ENCODE measurements at places on chromosomes 13 and 19. TPM values are rescaled to one million over a fixed set of nuclear protein-coding genes. Genes with fewer than 3 reads are reported as not detected.

DNA sequence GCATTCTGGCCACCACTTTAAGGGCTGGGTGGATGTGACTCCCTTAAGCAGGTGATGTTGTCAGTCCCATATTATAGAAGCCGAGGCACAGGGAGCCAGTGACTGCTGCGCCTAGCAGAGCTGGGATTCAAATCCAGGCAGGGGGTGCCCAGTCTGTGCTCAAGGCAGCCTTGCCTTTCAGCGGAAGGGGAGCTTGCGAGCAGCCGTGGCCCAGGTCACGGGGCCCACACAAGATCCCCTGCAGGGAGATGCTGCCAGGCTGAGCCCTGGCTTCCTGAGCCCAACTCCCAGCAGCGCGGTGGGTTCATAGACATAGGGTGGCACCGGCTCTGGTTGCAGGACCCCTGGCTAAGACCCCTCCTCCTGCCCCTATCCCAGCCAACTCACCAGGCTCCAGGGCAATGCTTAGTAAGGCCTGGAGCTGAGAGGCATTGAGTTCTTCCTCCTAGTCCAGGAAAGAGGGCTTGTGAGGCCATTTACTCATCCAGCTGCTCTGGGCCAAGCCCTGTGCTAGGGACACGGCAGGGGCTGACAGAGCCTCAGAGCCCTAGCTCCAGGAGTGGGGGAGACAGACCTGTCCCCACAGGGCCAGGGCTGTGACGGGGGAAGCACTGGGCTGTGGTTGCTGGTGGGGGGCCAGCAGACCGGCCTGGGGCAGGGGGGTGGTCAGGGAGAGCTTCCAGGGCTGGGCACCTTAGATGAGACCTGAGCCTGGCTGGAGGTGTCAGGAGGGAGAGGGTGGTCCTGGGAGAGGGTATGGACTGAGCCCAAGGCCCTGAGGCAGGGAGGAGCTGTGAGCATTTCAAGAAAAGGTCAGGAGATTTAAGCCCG is 9.6 kb downstream of the CAPN12 start:
- H3K4me1 ChIP-seq, result peaks cover 8% of the 10 kb centered on the region
- no peak for DNase-seq
- peaks cover 7% of the 10 kb centered on the region for H3K36me3 ChIP-seq
- H3K4me3 ChIP-seq, result peak overlapping the region; percentile 78

- peaks cover 14% of the 10 kb centered on the region for H3K4me1 ChIP-seq
- H3K27ac ChIP-seq, result peak overlapping the region; percentile 99
- peak overlapping the region; percentile 27 for H3K4me3 ChIP-seq
- H3K36me3 ChIP-seq, result peaks cover 8% of the 10 kb centered on the region
- no peaks in the 10 kb centered on the region for H3K27me3 ChIP-seq
These were observed 406.8 kb downstream of the KLF5 start for GRCh38 chr13:73465617-73465971.

Gene TUBB4A
- 6.8 TPM for total RNA-seq

Gene SWSAP1
- total RNA-seq, result 2.7 TPM

DNA sequence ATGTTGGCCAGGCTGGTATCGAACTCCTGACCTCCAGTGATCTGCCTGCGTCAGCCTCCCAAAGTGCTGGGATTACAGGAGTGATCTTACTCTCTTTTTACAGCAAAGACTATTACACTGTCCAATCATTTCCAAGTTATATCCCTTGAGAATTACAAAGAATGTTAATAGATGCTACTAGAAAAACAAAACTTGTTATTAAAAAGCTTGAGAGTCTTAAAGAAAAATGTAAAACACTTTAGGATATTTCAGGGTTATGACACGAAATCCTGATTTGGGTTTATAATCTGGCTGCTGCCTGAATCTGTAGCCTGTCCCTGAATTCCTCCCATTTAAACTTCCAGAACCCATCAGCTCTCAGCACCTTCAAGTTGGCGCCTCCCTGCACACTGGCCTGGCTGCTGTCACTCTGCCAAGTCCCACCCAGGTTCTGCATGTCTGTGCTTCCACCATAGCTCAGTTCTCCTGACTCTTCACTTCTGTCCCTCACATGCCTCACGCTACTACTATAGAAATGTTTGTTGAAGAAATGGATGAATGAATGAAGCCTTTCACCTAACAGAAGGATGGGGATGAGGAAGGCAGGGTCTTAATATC is 55.8 kb upstream of the RFXAP start:
- DNase-seq, result no peak
- peak overlapping the region; percentile 42 for H3K27ac ChIP-seq
- no peaks in the 10 kb centered on the region for H3K4me1 ChIP-seq
- no peak overlapping the region for H3K4me3 ChIP-seq
- peaks cover 4% of the 10 kb centered on the region for H3K36me3 ChIP-seq

- H3K27me3 ChIP-seq, result no peaks in the 10 kb centered on the region
- H3K4me3 ChIP-seq, result no peak overlapping the region
- H3K36me3 ChIP-seq, result no peaks in the 10 kb centered on the region
- H3K27ac ChIP-seq, result no peak overlapping the region
- DNase-seq, result no peak
These were observed 2898.1 kb downstream of the PCDH9 start for GRCh38 chr13:64332048-64332447.

All from type B pancreatic cell (in vitro differentiated cells).